ENCODE measurements at places on chromosomes 16 and 17.

DNA sequence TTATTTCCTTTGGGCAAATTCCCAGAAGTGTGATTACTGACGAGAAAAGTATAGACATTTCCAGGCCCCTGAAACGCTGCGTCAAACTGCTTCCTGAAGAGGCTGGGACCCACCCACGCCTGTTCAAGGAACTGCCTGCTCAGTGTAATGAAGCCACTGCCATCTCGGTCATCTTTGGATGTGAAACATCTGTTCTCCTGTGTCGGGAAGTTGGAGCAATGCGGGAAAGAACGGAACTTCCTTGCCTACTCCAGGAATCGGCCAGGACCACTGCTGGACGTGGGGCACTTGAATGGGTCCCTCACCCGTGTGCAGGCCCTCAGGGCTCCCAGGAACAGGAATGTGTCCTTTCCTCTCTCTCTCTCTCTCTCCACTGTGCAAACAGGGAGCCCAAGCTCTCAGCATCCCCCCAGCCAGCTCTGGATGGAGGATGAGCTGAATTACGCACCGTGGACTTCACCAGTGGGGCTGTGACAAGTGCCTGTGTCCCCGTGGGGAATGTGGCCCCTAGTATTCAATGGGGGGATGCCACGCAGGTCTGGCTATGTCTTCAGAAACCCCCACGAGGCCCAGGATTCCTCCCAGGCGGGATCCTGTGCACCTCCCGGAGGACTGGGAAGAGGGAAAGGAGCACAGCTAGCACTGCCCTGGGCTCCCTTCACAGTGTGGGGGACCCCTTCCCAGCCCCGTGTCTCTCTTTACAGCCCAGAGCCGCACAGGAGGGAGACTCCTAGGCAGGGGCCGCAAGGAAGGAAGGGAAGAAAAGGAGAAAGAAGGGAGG is 18.3 kb upstream of the LITAF start:
- peak; percentile 25 for DNase-seq

GRCh38 chr16:49580751-49581303 is 207.2 kb downstream of the C16orf78 start:
- DNase-seq, result no peak

DNA sequence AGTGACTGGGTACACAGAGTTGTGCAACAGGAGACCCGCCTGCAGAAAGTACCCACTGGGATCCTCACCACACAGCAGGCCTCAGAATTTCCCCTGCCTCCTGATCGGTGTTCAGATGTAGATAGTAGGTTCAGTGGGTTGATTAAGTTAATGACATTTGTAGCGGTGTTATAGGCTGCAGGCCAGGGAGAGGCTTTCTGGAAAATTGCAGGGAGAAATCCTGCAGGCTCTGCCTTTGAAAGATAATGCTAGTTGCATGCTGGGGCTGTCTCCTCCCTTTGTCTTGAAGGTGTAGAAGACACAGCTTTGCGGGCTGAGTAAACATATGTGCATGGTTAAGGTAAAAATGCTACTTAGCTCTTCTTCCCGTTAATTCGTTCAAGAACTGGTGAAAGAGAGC is 406.3 kb upstream of the RBFOX1 start:
- no peak for DNase-seq

- no peak for DNase-seq
Measured at GRCh38 chr17:71257096-71257495, 863.7 kb upstream of the SOX9 start.

DNA sequence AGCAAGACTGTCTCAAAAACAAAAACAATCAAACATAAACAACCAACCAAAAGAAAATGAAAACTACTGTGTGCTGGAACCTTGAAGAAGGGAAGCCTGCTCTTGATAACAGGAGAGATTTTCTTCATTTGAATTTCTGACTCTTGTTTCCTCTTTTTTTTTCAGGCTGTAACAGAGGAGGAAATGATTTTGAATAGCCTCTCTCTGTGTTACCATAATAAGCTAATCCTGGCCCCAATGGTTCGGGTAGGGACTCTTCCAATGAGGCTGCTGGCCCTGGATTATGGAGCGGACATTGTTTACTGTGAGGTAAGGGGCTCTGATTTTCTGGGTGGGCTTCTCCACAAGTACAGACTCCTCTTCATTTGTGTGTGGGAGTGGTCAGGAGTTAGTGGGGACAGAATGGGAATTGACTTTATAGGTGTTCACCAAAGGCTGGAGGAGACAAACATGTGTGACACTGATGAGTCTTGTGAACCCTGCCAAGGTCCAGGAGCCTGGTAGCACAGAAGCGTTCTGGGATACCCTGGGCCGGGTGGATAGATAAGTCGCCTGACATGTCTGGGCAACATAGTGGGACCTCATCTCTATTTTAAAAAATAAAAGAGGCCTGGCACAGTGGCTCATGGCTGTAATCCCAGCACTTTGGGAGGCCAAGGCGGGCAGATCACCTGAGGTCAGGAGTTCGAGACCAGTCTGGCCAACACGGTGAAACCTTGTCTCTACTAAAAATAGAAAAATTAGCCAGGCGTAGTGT is 14.9 kb downstream of the DUS2 start:
- no peak for DNase-seq

DNA sequence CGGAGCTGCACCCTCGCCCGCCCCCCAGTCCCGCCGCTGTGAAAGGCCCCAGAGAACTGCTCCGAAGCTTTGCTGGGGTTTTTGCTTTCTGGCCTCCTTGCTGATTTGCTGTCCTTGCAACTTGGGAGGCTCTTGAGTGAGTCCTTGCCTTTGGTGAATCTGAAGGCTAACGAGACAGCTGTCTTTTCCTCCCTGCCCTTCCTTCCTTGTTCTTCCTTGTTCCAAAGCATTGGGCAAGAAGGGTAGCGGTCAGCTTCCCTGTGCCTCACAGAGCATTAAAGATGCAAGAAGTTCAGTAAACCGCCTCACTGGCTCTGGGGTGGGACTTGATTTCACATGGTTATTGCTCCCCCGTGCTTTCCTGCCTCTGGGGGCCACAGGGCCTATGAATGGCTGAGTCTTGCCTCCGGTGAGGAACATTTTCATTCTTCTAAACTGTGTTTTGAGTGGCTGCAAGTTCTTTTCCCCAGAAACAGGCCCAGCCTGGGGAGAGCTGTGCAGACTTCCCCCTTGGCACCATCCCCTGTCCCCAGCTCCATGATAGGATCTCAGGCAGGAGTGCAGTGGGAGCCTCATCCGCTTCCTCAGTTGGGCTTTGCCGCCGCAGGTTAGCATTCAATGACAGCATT is 1.4 kb downstream of the YPEL2 start:
- no peak for DNase-seq

DNA sequence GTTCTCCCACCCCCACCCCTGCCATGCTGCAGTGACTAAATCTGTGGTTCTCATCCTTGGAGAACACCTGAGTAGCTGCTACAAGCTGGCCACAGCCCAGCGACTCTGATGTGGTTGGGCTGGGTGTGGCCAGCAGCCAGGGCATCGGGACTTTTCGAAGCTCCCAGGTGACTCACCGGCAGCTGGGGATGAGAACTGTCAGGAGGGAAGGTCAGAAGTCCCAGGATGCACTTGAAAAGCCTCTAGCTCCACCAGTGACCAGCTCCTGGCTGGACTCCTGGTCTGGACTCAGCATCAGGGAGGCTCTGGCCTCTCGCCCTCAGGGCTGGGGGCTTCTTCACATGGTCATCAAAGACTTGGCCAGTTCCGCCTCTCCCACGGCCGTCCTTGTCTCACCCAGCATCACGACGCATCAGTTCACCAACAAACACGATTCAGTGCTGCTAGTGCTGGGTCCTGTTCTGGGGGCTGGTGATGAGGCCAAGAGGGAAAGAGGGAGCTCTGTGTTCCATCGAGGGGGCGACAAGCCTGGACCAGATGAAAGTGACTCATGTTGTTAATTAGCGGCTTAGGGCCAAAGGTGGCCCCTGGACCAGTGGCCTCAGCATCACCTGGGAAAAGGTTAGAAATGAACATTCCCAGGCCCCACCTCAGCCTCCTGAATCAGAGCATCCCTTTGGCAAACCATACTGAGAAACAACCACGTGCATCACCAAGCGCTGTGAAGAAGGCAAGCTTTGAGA is 3.9 kb upstream of the C17orf99 start:
- peak; percentile 51 for DNase-seq

DNA sequence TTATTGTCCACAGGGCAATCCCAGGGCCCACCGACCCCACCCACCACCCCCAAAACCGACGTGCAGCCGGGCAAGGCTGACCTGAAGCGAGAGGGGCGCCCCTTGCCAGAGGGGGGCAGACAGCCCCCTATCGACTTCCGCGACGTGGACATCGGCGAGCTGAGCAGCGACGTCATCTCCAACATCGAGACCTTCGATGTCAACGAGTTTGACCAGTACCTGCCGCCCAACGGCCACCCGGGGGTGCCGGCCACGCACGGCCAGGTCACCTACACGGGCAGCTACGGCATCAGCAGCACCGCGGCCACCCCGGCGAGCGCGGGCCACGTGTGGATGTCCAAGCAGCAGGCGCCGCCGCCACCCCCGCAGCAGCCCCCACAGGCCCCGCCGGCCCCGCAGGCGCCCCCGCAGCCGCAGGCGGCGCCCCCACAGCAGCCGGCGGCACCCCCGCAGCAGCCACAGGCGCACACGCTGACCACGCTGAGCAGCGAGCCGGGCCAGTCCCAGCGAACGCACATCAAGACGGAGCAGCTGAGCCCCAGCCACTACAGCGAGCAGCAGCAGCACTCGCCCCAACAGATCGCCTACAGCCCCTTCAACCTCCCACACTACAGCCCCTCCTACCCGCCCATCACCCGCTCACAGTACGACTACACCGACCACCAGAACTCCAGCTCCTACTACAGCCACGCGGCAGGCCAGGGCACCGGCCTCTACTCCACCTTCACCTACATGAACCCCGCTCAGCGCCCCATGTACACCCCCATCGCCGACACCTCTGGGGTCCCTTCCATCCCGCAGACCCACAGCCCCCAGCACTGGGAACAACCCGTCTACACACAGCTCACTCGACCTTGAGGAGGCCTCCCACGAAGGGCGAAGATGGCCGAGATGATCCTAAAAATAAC is 3.0 kb downstream of the SOX9 start:
- DNase-seq, result no peak

GRCh38 chr17:81039854-81040758 is 5.2 kb downstream of the BAIAP2 start:
- peak; percentile 74 for DNase-seq

- peak; percentile 54 for DNase-seq
Measured at GRCh38 chr17:74457146-74457819, 9.2 kb upstream of the CD300A start.

DNA sequence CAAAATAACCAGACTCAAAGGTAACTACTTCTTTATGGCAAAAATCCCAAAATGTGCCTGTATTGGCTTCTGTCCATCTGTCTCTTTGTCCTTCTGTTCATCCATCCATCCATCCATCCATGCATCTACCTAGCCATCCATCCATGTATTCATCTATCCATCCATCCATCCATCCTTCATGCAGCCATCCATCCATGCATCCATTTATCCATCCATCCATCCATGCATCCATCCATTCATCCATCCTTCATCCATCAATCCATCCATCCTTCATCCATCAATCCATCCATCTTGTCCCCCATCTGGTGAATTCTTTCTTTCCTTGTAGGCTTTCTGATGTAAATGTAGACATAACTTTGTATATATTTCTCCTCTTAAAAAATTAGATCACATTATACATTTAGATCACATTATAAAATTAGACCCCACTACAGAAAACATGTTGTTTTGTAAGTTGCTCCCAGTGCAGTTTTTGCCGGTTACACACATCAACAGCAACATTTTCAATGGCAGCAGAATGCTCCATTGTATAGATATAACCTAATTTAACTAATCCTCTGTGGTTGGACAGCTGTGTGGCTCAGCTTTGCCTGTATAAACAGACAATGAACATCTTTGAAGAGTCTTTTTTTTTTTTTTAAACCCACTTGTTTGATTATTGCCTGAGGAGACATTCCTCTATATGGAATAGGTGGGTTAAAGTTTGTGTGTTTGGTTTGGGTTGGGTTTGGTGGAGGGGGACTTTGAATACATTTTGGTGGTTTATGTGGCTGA is 72.0 kb downstream of the MSI2 start:
- DNase-seq, result no peak

DNA sequence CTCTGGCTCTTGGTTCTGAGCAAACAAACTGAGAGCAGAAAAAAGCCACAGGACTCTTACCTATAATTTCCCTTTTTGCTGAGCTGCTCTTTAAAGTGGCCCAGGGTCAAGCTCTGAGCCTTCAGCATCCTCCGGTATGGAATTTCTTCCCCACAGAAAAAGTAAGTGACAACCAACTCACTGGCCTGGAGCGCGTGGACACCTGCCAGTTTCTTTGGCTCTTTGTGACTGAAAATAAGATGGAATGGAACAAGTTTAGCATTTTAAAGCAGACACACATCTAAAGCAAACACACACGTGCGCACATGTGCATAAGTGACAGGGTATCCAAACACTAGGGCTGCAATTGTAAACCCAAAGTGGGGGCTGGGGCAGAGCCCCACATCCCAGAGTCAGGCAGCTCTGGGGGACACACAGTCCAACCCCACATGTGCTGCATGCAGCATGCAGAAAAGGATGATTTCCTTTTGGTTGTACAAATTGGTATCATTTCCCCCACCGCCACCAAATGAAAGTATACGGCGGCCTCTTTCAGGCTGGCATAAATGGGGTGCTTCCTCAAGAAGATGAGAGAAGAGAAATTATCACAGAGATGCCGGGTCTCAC is 27.5 kb downstream of the AXIN2 start:
- no peak for DNase-seq

- no peak for DNase-seq
Measured at GRCh38 chr17:58308173-58308984, 20.2 kb downstream of the TSPOAP1 start.

DNA sequence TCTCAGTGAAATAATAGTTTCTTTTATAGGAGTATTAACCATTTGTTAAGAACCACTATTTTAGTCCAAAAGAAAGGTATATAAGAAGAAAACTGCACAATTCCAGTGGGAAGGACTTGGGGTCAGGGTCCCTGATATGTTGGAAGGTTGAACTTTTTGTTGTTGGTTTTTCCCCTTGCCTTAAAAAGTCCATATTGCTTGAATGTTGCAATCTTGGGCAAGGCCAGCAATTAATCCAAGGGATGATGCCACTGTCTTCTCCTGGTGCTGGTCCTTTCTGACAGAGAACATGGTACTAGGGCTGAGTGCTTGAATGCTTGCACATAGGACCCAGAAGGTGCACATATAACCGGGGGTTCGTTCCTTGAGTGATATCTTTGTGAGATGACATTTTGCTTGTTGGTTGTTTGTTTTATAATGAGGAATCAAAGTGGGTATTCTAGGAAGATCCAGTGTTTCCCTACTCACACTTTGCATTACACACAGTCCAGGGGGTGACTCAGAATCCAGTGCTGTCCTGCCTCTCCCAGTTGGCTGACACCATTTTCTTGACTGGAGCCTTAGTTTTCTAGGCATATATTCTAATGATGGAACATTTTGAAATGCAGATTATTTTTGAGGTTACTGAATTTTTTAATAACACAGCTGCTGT is 54.9 kb downstream of the SIAH1 start:
- no peak for DNase-seq

DNA sequence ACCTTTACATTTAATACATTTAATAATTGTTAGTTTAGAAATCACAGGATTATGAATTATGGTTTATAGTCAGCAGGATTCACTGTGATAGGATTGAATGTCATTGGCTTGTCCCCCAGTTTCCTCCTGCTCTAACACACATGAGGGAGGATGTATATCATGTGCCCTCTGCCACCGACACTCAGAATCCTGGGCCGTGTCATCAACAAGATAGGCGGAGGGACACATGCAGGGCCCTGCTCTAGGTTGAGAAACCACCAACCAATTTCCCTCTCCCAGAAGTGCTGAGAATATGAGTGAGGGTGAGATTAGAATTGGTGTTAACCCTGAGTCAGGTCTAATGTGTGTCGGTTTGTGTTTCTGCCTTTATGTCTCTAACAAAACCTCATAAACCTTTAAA is 85.1 kb downstream of the CES1 start:
- DNase-seq, result no peak

Data from fibroblast of upper back skin (primary cell).